ENCODE measurements at places on chromosomes 2 and 18.

DNA sequence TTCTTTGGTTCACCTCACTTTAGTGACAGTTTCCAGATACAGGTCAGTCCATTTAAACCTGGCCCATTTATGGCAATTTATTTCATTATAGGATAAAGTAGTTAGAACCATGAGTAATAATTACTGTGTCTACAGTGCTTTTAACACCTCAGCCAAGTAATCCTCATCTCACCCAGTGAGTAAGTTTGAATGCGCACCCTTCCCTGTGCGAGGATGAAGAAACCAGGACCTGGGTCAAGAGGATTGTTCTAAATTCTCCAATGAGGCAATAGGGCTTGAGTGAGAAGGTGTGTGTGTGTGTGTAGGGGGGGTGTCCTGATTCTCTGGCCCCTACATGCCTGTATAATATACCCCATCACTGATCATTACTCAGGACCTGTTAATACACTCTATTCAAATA lies 854 bp upstream of the MYO1B start:
- no peak for DNase-seq

- no peak for DNase-seq
Observed at GRCh38 chr2:189818249-189819038, 34.2 kb downstream of the PMS1 start.

DNA sequence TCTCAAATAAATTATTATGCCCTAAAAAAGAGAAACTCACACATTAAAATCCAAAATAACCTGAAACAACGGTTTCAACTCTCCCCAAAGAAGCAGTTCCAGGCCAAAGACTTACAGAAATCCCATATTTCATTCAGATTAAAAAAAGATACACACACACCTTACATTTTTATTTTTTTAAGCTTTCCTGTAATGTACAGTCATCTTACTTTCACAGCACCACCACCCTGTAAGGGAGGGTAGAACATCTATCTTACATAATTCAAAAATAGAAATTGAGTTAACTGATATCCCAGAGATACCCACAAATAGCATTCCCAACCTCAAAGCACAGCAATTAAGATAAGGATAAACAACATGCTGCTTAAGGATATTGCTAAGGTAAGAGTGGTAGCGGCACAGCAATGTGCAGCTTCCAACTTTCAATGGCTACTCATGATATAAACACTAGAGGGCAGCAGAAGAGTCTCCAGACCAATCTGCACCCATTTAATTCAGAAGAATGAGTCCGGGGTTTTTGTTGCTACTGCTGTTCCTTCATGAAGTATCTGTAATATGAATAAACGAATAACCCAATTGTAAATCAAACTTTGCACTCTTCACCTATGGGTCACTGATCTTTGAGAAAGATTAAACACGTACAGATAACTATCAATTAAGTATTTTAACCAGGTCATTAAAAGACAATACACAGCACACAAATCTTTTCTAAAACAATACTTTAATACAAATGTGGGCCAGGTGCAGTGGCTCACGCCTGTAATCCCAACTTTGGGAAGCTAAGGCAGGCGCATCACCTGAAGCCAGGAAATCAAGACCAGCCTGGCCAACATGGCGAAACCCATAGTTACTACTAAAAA lies 11.3 kb downstream of the GFPT1 start:
- DNase-seq: peak; percentile 76

- DNase-seq: no peak
Observed at GRCh38 chr18:34540897-34541296, 169.2 kb upstream of the DTNA start.

- DNase-seq: peak; percentile 69
Observed at GRCh38 chr2:212979799-212980198, 171.6 kb downstream of the IKZF2 start.

- DNase-seq: no peak
Observed at GRCh38 chr18:24370120-24370519, 27.5 kb downstream of the OSBPL1A start.

DNA sequence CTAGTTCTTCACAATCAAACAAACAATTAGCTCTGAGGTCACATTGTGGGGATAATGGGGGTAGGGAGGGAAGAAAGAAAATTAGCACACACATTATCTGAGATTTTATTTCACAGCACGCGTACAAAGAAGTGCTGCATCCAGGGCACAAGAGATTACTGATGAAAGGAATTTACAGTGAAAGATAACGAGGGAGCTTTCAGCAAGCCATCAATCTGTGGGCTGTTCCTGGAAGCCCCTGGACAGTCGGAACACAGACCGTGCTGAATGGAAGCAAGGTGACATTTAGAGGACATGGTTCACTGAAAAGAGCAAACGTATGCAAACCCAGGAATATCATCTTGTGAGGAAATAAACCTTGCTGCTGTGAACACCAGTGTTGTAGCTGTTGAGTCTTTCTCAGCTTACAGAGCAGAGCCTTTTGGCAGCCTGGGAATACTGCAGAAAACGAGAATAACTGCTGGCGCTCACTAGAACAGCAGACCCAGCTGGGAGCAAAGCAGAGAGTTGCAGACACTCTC lies 63.2 kb downstream of the SCG2 start:
- no peak for DNase-seq

DNA sequence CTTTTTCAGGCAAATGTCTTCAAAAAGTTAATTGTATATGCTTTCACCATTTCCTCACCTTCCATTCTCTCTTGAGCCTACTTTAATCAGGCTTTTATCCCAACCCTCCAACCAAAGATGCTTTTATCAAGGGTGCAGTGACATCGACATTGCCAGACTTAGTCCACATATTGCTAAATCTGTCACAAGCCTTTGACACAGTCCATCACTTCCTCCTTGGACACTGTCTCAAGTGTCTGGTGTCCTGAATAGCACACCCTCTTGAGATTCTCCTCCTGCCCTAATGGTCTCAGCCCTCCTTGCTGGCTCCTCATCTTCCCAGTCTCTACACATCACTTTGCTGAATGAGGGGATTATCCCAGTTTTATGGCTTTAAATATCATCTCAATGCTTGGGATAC lies 147.5 kb upstream of the SLC39A10 start:
- DNase-seq: no peak

All from NB4 (cell line).